ENCODE measurements at places on chromosomes 1 and 21.

DNA sequence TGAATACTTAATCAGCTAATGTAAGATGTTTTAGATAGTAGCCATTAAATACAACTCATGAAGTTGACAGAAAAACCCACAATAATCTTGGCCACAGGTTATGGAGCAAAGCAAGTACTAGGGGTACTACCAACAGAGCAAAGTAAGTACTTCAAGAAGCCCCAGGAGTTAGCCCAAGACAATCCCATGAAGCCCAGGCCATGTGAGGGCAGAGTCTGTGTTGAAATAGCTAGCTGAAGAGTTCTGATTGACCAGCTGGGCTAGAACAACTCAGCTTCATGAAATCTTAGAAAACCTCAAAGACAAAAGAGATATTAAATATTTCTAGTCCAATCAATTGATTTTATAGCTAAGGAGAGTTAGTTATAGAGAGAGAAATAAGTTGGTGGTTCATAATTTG lies 212.9 kb upstream of the HOOK1 start:
- DNase-seq, result peak; percentile 32

DNA sequence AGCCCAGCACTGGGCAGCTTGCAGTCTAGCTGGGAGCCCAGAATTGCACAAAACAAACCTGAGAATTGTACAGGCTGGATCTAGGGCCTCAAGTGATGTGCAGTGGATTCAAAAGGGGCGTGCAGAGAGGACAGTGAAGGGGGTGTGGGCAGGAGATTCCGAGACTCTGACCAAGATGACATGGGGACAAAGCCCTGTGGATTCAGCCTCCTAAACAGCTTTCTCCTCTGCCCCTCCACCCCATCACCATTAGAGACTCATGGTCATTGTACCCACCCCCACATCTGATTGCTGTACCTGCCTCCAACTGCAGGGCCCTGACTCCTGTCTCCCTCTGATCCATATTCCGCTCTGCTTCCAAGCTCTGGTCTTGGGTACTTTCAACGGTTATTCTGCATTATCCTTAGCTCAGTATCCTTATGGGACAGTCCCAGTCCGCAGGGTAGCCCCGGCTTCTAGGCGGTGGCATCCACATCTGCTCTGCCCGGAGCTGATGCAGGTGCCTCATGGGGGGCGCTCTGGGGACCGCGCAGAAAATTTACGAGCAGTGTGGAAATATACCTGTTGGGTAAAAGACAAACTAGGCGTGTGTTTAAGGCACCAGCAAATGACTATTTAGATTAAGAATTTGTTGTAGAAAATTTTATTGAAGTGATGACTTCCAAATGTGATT lies 1.7 kb upstream of the BMP8A start:
- DNase-seq, result no peak

- DNase-seq, result peak; percentile 11
Measured at GRCh38 chr1:232795497-232796053, 9.6 kb upstream of the MAP10 start.

DNA sequence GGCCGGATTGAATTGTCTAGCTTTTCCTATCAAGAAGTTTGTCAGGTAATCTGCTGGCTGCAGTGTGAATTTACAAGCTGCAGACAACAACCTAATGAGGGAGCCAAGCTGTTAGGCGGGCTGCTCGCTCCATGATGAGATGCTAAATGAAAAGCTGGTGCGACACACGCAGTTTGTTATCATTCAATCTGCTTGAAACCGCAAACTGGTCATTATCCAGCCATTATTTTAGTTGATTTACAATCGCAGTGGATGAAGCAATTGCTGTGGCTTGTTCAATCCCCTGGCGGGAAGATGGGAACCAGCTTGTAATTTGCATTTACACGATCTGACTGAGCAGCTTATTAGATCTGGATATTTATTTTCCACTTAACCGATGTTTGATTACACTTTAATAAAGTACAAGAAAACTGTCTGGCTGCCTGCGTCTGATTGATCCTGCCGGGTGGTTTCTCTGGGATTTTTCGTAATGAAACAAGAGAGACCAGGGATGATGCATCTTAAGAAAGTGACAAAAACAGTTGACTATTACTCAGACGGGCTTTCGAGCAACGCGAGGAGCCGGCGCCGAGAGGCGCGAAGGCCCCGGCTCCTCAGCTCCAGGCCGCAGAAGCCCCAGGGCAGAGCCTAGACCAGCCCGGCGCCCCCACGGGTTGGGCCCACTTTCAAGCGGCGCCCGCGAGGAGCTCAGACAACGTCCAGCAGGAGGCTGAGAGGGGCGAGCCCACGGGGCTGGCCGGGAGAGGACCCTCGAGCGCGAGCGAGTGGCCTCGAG lies 118.0 kb upstream of the BARHL2 start:
- DNase-seq, result no peak

DNA sequence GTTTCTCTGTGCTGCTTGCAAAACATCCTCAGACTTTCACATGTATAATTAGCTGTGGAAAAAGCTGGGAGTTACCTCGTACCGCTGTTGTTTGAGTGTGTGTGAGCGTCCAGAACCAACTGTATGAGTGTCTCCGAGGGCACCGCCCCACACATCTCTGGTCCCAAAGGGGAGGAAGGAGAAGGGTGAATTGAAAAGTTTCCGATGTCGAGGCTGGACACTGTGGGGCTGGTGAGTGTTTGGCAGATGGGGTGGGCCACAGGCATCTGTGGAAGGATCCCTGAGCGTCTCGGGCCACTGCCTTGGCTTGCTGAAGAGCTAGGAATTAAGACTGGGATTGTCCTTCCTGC lies 1.2 kb downstream of the ATP2B4 start:
- peak; percentile 49 for DNase-seq

DNA sequence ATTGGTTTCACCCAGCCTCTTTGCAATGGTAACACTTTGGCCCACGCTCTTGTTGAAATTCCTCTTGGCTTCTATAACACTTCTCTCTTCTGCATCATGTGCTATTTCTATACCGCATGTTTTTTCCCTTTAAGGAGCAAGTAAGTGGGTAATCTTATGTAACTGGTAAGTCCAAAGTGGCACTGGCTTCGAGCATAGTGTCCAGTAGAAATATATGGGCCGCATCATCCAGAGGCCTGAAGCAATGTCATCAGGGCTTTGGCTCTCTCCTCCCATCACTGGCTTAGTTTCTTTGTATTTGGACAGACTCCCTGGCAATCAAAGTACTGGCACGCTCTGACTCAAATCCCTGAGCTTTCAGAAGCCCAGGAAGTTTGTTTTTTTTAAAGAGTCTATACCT lies 17.5 kb downstream of the CHML start:
- no peak for DNase-seq

GRCh38 chr1:246828818-246829217 lies 102.9 kb downstream of the AHCTF1 start:
- DNase-seq, result peak; percentile 18

GRCh38 chr1:246629030-246629429 lies 62.8 kb downstream of the CNST start:
- DNase-seq, result no peak

DNA sequence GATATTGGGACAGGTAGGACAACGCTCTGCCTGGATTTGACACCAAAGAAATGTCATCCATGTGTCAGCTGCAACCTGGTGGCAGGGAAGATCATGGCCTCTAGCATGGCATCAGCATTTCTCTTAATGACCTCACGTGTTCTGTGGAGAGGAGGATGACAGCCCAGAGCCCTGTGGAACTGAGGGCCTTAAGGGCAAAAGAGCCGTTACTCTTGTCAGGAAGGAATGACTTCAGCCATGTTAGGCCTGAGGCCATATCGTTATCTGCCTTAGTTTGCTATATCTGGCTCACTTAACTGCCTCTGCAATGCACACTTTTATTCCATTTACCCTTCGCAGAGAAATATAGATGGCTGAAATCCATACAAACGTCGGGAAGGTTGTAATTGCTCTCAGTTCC lies 83.2 kb upstream of the PBX1 start:
- DNase-seq, result no peak

DNA sequence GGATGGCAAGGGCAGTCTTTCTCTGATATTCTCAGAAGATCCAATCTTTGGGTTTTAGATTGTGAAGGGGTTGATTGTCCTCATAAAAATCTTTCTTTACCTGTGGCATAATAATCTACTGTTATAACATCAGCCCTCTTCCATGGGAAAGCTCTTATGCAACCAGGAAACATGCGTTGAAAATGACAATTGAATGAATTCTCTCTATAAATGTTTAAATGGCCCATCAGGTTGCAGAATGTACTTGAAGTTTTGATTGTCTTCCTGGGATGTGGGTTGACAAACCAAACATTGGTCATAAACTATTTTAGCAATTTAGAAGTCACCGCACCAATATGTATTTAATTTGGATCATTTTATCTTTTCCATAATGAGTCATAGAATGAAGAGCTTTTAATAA lies 31.7 kb upstream of the ITLN1 start:
- no peak for DNase-seq

DNA sequence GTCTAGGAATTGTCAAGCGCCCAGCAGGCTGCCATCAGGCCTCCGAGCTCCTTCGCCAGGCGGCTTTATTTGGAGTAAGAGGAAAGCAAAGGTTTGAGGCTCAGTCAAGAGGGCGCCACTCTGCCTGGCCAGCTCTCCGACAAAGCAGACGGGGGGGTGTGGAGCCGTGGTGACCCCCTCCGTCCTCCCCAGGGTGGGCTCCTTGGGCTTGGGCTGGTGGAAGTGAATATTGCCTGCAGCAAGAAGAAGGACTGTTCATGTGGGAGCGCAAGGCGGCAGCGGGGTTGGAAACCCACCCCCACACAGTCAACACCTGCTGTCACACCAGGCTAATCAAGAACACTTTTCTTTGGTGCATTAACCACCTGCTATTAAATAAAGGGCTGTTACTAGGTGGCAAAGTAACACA lies 14.6 kb downstream of the EPHX1 start:
- DNase-seq, result no peak

DNA sequence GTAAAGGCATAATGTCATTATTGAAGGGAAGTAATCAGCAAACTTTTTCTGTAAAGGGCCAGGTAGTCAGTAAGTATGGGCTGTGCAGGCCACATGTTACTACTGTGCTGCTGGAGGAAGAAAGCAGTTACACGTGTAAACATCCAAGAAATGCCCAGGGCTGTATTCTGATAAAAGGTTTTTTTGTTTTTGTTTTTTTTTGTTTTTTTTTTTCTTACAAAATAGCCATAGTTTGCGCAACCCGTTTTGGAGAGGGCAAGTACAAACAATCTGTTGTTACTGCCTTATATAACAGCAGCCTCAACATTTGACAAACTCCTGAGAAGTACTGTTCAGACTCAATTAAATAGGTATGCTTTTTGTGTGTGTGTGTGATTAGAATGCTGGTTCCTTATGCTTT lies 26.7 kb upstream of the MTMR11 start:
- DNase-seq, result peak; percentile 25

GRCh38 chr1:18384059-18384458 lies 96.7 kb upstream of the KLHDC7A start:
- no peak for DNase-seq

DNA sequence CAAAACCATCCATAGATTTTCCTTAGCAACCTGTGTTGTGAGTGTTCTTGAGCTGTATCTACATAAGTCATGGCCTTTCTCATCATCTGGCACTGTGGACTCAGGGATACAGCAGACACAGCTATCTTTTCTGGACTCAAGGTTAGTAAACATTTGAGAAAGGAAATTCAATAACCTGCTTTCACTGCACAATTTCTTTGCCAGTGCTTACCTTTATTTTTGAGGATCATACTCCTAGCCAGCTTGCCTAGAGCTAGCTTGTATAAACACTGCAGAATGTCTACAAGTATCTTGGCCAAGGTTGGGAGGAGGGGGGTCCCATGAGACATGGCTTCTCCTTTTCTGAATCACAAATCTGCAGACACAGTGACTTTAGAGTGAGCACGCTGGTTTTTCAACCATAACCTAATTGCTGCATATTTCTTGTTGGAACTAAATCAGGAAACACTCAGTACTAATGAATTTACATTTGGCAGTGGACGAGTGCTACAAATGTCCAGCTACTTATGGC lies 27.2 kb downstream of the ADAMTS5 start:
- DNase-seq, result no peak

DNA sequence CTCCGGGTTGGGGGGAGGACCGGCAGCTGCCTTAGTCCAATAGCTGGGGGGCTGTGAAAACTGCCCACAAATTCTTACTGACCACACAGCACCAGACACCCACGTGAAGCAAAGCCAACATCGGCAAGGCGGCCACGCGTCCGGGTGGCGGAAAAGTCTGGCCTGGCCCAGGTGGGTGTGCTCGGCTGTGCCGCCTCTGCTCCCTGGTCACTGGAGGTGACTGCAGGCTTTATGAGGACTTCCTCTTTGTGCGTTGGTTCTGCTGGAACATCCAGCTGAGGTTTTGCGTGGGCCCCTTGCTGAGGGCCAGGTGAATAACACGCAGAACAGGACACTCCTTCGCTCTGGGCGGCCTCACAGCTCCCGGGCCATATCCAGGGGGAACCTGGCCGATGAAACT lies 35.4 kb downstream of the FAAP20 start:
- no peak for DNase-seq

DNA sequence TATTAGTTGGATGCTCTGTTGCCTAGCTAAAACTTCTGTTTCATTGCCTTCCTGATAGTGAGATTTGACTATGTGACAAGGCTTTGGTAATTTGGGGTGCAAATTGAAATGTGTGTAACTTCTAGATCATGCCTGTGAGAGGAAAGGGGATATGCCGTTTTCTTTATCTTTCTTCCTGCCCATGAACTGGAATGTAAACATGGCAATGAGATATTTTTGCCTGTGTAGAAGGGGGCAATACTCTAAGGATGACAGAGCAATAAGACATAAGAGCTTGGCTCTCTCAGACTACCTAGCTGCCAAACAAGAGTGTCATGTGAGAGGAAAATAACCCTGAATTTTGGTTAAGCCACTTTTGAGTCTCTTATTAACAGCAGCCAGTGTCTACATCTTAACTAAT lies 49.7 kb downstream of the RAP1A start:
- peak; percentile 17 for DNase-seq

DNA sequence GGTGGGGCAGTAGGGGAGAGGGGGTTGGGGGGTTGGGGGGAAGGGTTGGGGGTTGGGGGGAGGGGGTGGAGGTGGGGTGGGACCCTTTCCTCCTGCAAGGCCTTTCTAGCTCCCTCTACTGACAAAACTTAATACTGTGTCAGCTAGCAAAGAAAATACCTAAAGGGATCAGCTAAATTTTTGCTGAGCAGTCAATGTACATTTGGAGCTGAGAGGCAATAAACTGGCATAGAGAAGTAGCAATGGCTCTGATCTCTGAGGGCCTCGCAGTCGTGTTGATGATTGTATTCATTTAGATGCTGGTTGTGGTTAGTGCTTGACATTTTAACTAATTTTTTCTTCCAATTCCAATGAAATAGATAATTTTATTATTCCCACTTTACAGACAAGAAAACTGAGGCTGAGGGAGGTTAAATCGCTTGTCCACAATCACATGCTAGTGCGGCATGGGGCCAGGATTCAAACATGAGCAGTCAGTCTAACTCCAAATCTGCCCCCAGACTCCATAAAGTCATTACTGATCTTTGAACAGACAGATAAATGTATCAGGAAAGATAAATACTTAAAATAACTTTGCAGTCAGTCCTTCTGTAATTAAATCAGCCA lies 357.1 kb downstream of the DISC1 start:
- DNase-seq, result no peak

DNA sequence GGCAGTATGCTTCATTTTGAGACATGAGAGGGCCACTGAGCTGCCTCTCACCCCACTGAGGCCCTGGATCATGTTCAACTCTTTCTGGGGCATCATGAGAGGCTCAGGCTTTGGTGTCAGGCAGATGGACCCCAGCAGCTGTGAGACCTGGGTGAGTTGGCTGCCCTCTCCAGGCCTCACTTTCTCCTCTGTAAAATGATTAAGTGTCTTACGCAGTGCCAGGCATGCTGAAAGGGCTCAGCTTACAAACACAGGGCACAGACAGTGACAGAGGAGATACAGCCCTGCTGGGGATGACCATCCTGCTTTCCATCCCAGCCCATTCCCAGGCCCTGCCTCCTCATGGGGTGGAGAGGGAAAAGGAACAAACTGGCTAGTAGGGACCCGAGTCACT lies 387.4 kb downstream of the MATN1 start:
- no peak for DNase-seq

All from amniotic epithelial cell (primary cell).